ENCODE measurements at places on chromosomes 2 and 18.

DNA sequence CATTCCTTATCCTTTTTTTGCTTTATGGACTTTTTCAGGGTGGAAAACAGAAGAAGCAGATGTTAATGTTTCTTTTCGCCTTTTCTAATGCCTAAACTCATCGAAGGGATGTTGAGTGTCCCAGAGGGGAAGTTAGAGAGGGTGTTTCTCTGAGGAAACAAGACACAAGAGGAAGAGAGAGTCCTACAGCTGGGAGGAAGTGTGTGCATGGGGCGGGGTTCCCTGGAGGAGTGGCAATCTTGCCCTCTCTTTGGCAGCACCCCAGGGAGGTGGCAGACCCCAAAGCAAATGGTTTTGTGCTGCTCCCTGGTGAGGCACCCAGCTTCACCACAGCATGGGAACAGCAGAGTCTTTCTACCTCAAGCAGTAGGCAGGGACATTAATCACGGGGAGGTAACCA, 377.6 kb downstream of the RND3 start:
- no peak for DNase-seq

- peak; percentile 70 for DNase-seq
Measured at GRCh38 chr2:210224941-210225672, at the start of gene ACADL. Gene ACADL (minus strand): TSS chr2:210225447. CDS start chr2:210225263, 184 bp downstream.

- no peak for DNase-seq
Measured at GRCh38 chr2:240111253-240111652, 24.9 kb downstream of the COPS9 start.

GRCh38 chr2:232842689-232843088, 27.4 kb upstream of the SNORC start:
- no peak for DNase-seq

DNA sequence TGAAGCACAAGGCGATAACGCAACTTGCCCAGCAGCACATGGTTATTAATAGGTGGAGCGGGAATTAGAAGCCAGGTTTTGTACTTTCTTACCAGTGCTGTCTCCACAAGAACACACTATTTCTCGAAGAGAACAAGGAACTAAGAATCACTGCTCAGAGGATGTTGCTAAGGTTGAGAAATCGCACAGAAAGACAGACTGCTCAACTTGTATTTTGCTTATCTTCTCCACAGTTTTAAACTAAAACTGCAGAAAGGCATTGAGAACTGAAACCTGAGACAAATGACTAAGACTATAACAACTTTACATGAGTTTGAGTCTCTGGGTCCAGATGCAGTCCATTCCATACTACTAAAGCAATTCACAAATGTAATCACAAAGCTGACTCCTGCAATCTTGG, 6.2 kb downstream of the PRKD3 start:
- DNase-seq, result no peak

GRCh38 chr2:127735044-127735443, 33.7 kb downstream of the SFT2D3 start:
- DNase-seq, result no peak

GRCh38 chr2:28665041-28665704, 86.5 kb upstream of the PPP1CB start:
- DNase-seq, result no peak

- DNase-seq, result peak; percentile 80
Measured at GRCh38 chr2:172931918-172932520, 143.6 kb upstream of the MAP3K20 start.

DNA sequence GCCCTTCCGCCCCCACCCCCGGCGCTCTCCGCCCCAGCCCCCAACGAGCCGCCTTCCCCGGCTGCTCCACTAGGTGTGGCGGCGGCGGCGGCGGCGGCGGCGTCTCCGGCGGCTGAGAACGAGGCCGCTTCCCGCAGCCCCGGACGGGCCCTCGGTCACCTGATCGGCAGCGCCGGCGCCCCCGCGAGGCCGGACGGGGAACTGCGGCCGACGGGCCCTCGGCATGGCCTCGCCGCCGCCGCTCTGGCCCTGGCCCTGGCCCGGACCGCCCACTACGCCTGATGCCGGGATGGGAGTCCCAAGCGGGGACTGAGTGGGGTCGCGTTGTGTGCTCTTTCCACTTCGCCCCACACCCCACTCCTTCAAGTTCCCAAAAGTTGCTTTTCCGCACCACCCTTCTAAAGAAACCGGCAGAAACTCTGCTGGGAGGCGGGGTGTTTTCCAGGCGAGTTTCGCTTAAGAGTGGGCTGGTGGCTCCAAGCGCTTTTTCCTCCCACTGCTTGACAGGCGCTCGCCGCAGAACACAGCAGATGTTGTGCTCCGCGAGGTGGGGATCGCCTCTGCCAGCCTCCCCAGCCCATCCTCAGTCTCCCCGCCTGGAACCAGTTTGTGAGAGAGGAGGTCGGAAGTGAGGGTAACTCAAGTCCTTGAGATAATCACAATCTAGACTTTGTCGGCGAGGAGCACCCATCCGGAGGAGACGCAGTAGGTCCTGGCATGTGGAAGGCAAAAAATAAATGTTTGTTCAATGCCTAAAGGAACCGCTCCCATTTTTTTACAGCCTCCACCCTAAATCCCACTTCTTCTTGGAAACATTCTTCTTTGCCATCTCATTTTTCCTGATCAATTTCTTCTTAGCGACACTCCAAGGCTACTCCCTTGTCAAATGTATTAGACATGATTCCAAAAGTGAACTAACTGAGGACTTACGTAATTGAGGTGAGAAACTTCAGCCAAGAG, at the start of gene NCKAP1:
NCKAP1 (minus strand) TSS at position 117 of the 960 bp plus-strand sequence. CDS start 358 bp downstream, outside the sequence.
- peak; percentile 44 for DNase-seq

GRCh38 chr2:157087373-157088002, 170.0 kb upstream of the GALNT5 start:
- DNase-seq, result no peak

- no peak for DNase-seq
Measured at GRCh38 chr2:9355716-9356115, 67.6 kb downstream of the ITGB1BP1 start.

DNA sequence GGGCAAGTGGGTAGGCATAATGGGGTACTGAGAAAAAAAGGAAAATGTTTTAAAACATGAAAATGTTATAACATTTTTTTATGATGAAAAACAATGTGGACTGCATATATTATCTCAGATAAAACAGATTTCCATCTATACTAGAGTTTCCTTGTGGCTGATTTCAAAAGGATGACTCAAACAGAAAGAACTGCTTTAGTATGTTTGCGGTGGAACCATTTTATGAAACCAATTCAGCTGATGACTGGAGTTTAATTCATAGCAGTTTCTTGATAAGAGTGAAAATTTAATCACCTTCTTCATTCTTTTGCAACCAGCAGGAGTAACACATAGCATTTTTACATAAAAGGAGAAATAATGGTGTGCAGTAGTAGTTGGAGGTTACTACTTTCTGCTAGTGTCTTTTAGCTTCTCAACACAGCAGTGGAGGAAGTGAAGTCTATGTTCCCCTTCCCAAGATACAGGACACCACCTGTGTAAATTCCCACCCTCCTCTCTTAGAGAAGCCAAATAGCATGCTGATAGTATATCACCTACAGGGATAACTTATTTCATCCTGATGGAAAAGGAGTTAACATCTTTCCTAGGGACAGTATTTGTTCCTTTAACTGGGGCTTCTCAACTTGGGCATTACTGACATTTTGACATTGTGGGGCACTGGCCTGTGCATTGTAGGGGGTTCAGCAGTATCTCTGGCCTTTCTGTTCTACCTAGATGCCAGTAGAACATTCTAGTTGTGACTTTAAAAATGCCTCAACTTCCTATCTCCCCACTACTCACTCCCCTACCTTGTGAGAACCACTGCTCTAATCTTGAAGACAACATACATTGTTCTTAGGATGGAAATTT, 29.9 kb downstream of the PELI1 start:
- no peak for DNase-seq

GRCh38 chr18:74291472-74291770, 342 bp downstream of the CYB5A start:
- peak; percentile 72 for DNase-seq

- no peak for DNase-seq
Measured at GRCh38 chr18:55300936-55301531, 287.0 kb downstream of the TCF4 start.

DNA sequence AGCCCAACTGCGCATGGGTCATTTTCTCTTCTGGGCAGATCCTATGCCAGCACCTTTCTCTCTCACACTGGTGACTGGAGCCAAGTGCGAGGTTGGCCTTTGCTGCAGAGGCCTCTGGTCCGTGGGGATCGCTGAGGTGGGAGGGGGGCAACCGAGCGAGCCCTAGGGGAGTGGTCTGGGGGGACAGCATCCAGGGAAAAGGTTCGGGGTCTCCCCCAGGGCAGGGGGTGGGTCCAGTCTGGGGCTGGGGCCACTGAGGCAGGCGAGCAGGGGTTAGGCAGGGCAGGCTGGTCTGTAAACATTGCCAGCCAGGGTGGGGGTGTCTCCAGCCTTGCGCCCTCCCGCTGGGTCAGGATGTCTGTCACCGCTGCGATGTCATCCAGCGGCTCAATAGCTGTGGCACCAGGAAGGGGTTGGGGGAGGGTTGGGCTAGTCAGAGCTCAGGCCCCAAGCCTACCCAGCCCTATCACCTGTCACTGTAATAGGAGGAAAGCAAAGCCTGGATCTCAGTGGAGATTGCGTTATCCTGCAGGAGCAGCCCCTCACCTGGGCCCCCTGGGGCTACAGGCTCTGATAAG, 4.7 kb downstream of the WDR54 start:
- DNase-seq, result no peak

GRCh38 chr2:136284226-136285119, 166.5 kb upstream of the CXCR4 start:
- no peak for DNase-seq

- DNase-seq, result no peak
Measured at GRCh38 chr2:158357699-158358098, 98.9 kb downstream of the CCDC148 start.

GRCh38 chr2:160911258-160911657, 249.0 kb upstream of the TANK start:
- no peak for DNase-seq

- no peak for DNase-seq
Measured at GRCh38 chr18:36650906-36651305, 177.9 kb downstream of the TPGS2 start.

DNA sequence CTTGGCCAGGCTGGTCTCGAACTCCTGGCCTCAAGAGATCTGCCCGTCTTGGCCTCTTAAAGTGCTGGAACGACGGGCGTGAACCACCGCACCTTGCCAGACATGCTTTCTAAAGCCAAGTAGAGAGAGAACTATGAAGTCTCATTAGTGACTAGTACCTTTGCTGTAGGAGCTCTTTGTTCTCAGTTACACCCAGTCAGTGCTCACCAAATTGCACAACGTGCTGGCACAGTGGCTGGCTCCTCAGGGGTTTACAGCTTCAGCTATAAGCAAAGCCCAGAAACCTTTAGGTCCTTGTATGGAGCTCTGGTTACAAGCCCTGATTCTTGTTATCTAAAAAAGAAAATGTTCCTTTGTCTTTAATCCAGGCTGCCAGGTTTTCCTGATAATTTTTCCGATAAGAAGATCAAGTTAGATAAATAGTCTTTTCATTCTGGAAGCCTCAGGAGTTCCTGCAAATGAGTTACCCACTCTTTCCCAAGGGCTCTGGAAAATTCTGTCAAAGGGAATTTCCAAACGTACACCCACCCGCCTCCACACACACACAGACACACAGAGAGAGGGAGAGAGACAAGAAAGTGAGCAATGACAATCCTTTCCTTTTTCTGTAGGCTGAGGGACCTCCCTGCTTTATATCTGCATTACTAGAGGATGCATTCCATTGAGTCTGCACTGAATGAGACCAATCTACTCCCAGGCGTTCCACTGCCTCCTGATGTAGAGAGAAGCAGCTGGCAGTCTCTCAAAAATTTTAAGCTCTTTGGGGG, 100.2 kb upstream of the CSRNP3 start:
- no peak for DNase-seq

DNA sequence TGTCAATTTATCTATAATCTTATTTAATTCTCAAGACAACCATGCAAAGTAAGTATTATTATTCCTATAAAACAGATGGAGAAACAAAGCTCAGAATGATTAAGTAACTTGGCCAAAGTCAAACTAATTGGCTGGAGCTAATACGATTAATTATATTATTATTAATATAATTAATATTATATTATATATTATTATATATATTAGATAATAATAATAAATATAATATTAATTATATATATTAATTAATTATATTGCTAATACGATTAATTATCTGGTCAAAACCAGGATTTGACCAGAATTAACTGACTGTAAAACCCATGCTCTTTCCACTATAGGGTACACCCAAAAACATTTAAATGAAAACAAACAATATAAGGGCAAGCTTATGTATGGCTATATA, 52.4 kb downstream of the FARSB start:
- DNase-seq, result no peak

DNA sequence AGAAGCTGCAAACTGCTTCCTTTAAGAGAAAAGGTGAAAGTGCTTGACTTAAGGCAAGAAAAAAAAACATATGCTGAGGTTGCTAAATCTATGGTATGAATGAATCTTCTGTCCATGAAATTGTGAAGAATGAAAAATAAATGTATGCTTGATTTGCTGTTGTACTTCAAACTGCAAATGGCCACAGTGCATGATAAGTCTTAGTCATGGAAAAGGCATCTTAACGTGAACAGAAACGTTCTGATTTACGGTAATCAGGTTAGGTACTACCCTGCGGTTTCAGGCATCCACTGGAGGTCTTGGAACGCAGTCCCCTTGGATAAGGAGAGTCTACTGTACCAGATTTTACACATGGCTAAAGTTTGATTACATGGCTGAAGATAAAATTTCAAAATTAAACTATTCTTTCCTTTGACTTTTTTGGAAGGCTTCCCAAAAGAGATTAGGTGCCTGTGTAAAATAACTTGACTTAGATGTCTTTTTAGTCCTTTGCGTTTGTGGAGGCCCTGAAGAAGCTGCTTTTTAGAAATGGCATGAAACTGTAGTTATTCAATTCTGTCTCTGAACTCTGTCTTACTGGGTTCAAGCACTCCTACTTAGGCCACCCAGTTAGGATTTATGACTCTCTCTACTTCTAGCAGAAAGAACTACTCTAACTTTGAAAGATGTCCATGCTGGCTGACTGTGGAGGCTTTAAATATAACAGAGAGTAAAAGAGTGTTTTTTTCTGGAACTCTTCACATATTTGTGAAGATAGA, 35.9 kb upstream of the SCN9A start:
- DNase-seq, result no peak

GRCh38 chr2:158905784-158906183, 62.7 kb upstream of the TANC1 start:
- DNase-seq, result no peak

DNA sequence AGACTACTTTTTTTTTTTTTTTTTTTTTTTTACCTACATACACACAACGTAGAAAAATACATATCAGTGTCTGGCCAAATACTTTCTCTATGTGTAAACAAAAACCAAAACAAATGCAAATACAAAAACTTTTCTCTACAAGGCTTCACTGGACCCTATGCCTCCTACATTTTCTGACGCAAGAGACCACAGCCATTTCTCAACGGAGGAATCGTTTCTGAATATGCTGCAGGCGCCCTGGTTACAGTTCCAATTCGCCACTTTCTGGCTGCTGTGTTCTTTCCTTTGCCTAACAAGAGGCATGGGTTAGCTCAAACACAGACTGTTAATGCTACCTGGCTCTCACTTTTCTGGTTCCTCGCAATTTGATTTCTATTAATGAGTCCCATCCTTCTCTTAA, 96.4 kb downstream of the EPB41L3 start:
- no peak for DNase-seq

DNA sequence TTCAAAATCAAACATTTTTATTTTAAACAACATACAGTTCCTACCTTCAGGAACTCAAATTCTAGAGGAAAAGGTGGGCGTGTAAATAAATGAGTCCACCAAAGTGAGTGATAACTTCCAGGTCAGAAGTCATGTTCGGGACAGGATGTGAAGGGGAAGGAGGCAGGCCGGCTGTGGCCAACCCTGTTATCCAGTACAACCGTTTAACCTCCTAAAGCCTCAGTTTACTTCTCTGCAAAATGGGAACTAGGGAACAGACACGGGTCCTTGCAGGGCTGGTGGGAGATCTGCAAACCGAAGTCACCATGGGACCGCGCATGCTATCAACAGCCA, 373 bp downstream of the EIPR1 start:
- DNase-seq, result peak; percentile 49

Data from NCI-H526 (cell line).